ENCODE measurements at places on chromosomes 1 and 21.

- H3K36me3 ChIP-seq, result no peaks in the 10 kb centered on the region
- no peak for DNase-seq
- H3K27ac ChIP-seq, result no peak overlapping the region
- H3K27me3 ChIP-seq, result peaks cover 4% of the 10 kb centered on the region
- H3K4me3 ChIP-seq, result no peak overlapping the region
Observed at GRCh38 chr1:197284325-197284724, 16.3 kb downstream of the CRB1 start.

- H3K27ac ChIP-seq, result no peak overlapping the region
- no peak for DNase-seq
- no peaks in the 10 kb centered on the region for H3K27me3 ChIP-seq
- H3K36me3 ChIP-seq, result peaks cover 47% of the 10 kb centered on the region
- H3K4me1 ChIP-seq, result peaks cover 18% of the 10 kb centered on the region
Observed at GRCh38 chr1:236257216-236257615, 24.5 kb downstream of the ERO1B start.

- no peaks in the 10 kb centered on the region for H3K27me3 ChIP-seq
- DNase-seq, result peak; percentile 28
- no peak overlapping the region for H3K27ac ChIP-seq
- H3K36me3 ChIP-seq, result peaks cover 3% of the 10 kb centered on the region
- peaks cover 39% of the 10 kb centered on the region for H3K4me1 ChIP-seq
Observed at GRCh38 chr1:88973520-88974137, 18.8 kb downstream of the KYAT3 start.

- H3K4me1 ChIP-seq, result peaks cover 15% of the 10 kb centered on the region
- peak; percentile 80 for DNase-seq
- H3K4me3 ChIP-seq, result peak within 1 kb of the TSS; percentile 74
- H3K27me3 ChIP-seq, result peaks cover 19% of the 10 kb centered on the region
- H3K27ac ChIP-seq, result peak within 1 kb of the TSS; percentile 41
Observed at GRCh38 chr1:39491146-39491921, at the start of gene BMP8A. Gene BMP8A (plus strand): TSS chr1:39491636. CDS start chr1:39491992, 356 bp downstream.

- no peaks in the 10 kb centered on the region for H3K27me3 ChIP-seq
- DNase-seq, result no peak
- no peak overlapping the region for H3K4me3 ChIP-seq
- no peaks in the 10 kb centered on the region for H3K36me3 ChIP-seq
Observed at GRCh38 chr1:185598332-185598731, 135.9 kb upstream of the HMCN1 start.

GRCh38 chr1:68057564-68057963 is 7.1 kb upstream of the DIRAS3 start:
- H3K36me3 ChIP-seq, result no peaks in the 10 kb centered on the region
- peaks cover 5% of the 10 kb centered on the region for H3K27me3 ChIP-seq
- no peak overlapping the region for H3K4me3 ChIP-seq
- no peaks in the 10 kb centered on the region for H3K4me1 ChIP-seq
- H3K27ac ChIP-seq, result no peak overlapping the region

- no peaks in the 10 kb centered on the region for H3K36me3 ChIP-seq
- no peaks in the 10 kb centered on the region for H3K4me1 ChIP-seq
- DNase-seq, result no peak
- peaks cover 4% of the 10 kb centered on the region for H3K27me3 ChIP-seq
- no peak overlapping the region for H3K4me3 ChIP-seq
Observed at GRCh38 chr1:116218922-116219321, 107.7 kb downstream of the MAB21L3 start.

DNA sequence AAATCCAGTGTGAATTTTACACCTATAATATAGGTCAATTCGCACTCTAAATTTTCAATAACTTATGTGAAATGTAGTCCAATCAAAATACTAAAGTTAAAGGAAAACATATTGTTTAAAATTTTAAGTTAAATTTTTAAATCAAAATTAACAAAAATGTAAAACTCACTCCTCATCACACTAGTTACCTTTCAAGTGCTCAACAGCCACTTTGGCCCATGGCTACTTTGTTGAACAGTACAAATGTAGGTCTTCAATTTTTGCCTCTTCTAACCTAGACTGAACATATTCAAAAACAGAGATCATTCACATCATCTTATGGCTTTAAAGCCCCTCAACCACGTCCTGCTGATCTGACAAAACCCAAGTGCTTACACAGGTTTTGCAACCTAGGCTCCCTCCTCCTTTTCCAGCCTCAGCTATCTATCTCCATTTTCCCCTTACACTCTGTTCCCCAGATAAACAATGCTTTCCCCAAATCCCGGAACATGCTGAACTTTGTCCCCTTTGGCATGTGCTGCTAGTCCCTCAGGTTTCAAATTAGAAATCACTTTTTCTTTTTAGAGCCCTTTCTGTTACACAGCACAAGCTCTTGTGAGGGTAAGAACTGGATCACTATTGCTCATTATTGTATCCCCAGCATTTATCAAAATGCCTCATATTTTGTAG is 110.6 kb downstream of the AKT3 start:
- peaks cover 49% of the 10 kb centered on the region for H3K4me1 ChIP-seq
- H3K27me3 ChIP-seq, result no peaks in the 10 kb centered on the region
- H3K27ac ChIP-seq, result peak overlapping the region; percentile 82

- H3K27me3 ChIP-seq, result no peaks in the 10 kb centered on the region
- H3K4me1 ChIP-seq, result no peaks in the 10 kb centered on the region
- no peak for DNase-seq
- no peaks in the 10 kb centered on the region for H3K36me3 ChIP-seq
Observed at GRCh38 chr1:152582647-152583046, 2.3 kb upstream of the LCE3D start.

DNA sequence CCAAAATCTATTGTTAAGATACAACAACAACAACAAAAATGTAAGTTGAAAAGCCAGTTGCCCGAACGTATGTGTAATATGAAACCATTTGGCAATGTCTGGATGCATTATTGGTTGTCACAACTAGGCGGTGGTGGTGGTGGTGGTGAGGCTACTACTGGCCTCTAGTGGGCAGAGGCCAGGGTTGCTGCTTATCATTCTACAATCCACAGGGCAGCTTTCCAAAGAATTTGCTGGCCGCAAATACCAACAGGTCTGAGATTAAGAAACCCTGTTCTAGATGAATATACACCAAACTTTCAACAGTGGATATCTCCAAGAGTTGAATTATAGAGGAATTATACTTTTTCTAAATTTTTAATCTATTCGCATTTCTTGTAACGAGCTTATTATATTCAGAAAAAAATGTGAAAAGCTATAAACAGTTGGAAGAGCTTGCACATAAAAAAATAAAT is 26.8 kb upstream of the ZNF697 start:
- H3K27me3 ChIP-seq, result peaks cover 6% of the 10 kb centered on the region
- no peaks in the 10 kb centered on the region for H3K36me3 ChIP-seq
- peak; percentile 13 for DNase-seq
- H3K27ac ChIP-seq, result no peak overlapping the region

DNA sequence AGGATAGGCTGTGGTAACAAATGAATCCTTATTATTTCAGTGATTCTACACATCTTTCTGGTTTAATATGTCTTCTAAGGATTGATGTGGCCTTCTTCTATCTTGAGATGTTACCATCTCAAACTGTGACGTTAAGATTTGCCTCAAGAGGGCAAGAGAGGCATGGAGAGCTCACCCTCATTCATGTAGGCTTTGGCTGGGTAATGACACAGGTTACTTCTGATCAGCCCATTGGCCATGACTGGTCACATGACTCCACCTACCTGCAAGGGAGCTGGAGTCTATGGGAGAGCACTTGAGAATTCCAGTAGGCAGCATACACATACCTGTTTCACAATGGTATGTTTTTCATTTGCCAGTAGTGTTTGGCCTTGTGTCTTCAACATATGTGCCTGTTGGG is 30.0 kb downstream of the CACHD1 start:
- H3K4me1 ChIP-seq, result peaks cover 3% of the 10 kb centered on the region
- H3K4me3 ChIP-seq, result no peak overlapping the region
- H3K27ac ChIP-seq, result no peak overlapping the region
- no peak for DNase-seq
- H3K27me3 ChIP-seq, result no peaks in the 10 kb centered on the region

DNA sequence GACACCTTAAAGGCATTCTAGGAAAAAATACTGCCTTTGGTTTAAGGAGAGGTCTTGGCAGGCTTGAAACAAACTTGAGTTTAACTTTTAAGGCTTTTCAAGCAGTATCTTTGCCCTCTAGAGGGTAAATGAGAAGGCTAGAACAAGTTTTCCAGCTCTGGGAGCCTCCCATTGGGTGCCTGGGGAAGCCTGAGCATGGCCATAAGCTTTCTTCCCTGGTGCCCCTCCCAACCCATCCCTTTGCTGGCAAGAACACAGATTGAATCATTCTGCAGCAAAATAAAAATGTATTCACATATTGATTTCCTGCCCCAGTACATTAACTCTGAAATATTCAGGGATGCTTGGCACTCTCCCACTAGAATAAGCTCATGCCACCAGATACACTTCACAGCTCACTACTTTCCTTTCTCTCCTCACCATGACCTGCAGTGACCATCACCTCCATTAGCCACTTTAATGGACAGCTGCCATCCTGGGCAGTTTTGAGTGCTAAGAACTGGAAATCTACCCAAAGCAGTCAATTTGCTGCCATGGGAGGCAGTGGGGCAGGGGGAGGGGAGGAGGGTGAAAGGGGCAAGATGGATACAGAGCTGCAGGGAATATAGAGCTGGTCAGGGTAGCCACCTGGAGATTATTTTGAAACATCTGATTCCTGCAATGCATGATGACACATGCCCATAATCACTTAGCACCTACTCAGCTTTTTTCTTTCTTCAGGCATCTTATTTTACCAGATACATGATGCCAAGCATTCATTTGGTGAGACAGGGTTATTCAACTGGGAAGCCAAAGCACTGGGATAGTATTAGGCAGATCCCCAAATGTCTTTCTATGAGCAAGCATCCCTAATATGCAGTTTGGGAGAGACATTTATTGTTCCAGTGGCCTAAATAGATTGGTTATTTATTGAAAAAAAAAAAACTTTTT is 140.6 kb downstream of the SYT2 start:
- peaks cover 34% of the 10 kb centered on the region for H3K36me3 ChIP-seq
- H3K27me3 ChIP-seq, result peaks cover 2% of the 10 kb centered on the region
- no peak overlapping the region for H3K4me3 ChIP-seq

DNA sequence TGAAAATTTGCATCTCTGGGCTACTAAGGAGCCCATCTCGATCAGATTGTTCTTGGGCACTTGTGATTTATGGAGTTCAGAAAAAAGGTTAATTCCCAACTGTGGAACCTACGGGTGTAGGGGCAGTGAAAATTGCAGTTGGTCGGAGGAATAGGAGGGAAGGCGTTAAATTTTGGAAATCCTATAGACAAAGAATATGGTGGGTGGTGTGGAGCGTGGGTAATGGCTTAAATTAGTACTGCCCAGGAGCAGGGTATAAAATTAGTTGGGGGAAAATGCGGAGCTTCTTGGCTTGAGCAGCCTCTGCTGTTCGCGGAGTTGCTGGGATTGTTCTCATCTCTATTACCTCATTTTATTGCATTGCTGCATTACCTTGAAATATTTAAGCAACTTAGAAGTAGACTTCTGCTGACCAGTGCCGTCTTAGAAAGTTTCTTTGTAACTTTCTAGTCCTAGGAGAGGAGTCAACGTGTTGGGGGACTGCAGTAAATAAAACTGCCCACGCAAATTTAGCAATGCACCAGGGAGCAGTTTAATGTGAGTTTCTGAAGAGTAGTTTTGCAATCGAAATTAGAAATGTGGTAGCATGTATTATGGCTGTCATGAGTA is 514 bp downstream of the S1PR1 start:
- peaks cover 32% of the 10 kb centered on the region for H3K27me3 ChIP-seq
- peak overlapping the region; percentile 100 for H3K27ac ChIP-seq
- DNase-seq, result peak; percentile 25
- H3K4me3 ChIP-seq, result peak overlapping the region; percentile 100
- peaks cover 38% of the 10 kb centered on the region for H3K36me3 ChIP-seq

DNA sequence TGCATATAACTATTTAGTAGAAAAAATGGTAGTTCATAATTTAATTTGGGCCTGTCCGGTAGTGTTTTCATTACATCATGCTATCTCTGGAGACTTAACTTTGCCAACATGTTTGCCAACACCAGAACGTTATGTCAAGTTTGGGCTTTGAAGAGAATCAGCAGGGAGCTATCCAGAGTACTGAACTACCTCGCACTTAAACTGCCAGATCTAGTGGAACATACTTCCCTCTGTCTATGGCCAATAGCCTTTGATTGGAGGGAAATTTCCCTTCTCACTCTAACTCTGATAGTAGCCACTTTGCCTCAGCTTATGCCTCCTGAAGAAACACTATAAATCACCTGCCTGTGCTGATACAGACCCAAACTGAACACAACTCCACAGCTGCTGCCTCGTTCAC is 10.0 kb downstream of the LRRC53 start:
- H3K4me1 ChIP-seq, result no peaks in the 10 kb centered on the region
- H3K4me3 ChIP-seq, result no peak overlapping the region
- peaks cover 2% of the 10 kb centered on the region for H3K27me3 ChIP-seq
- no peak overlapping the region for H3K27ac ChIP-seq
- H3K36me3 ChIP-seq, result no peaks in the 10 kb centered on the region
- DNase-seq, result no peak

Measured in immature natural killer cell (primary cell).